Cortex of kidney (tissue), 1 donor: ENCODE measurements at places on chromosomes 16 and 17.

- no peak for DNase-seq
Measured at GRCh38 chr16:2095918-2096582, 39.6 kb downstream of the PKD1 start.

GRCh38 chr16:85383836-85384832, 229.0 kb upstream of the GSE1 start:
- DNase-seq, result no peak

- DNase-seq, result no peak
Measured at GRCh38 chr17:1617620-1618174, 10.9 kb downstream of the SLC43A2 start.

- no peak for DNase-seq
Measured at GRCh38 chr16:87548046-87548445, 54.3 kb upstream of the JPH3 start.

- DNase-seq, result no peak
Measured at GRCh38 chr17:31512796-31513195, 121.3 kb downstream of the RAB11FIP4 start.

GRCh38 chr17:77096570-77097214, 44.1 kb upstream of the SEC14L1 start:
- no peak for DNase-seq

GRCh38 chr17:76912421-76913164, 44.4 kb downstream of the MGAT5B start:
- DNase-seq, result no peak

DNA sequence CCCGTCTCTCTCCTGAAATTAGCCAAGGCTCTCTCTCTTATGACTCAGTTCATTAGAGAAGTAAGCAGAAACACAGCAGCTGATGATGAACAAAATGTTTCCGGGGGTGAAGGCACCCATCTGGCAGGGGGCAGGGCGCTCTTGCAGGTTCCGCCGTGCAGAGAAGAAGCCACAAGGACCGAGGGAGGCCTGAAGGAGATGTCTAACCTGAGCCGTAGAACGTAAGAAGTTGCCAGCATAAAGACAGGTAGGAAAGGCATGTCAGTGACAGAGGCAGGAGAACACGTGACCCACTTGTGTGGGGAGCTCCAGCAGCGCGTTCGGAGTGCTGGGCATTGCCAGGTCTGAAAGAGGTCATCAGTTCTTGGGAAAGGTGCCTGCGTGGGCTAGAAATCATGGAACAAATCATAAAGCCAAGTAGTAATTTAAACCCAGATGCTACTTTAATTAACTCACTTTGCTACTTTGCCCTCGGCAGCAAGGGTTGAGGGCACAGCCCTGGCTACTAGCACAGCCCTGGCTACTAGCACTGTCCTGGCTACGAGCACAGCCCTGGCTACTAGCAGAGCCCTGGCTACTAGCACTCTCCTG, 198.6 kb downstream of the RPTOR start:
- DNase-seq, result no peak

GRCh38 chr16:83648347-83648746, 159.4 kb upstream of the HSBP1 start:
- no peak for DNase-seq

- DNase-seq, result no peak
Measured at GRCh38 chr17:29948448-29949215, 7.2 kb downstream of the EFCAB5 start.

DNA sequence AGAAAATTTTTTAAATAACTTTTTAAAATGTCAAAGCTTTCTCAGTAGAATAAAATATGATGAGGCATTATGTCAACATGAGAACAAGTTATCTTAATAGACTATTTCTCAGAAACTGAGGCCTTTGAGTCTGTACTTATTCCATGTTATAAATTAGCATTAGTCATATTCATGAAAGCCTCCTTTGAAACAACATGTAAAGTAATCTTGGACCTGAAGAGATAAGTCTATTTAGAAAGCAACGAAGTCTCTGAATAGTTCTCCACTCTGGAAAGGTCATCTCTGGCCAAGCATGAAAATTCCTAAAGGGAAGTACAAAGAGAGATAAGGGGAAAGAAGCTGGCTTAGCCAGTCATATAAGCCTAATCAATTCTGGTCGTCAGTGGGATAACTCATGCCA, 150.8 kb downstream of the CYB561 start:
- DNase-seq, result no peak

DNA sequence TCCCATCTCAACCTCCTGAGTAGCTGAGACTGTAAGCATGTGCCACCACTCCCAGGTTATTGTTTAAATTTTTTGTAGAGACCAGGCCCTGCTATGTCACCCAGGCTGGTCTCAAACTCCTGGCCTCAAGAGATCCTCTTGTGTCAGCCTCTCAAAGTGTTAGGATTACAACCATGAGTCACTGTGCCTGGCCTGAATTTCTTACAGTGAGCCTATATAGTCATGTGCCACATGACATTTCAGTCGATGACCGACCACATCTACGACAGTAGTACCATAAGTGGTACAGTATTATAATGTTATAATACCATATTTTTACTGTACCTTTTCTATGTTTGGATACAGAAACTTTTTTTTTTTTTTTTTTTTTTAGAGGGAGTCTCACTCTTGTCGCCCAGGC, 195.3 kb downstream of the STX8 start:
- DNase-seq, result no peak

DNA sequence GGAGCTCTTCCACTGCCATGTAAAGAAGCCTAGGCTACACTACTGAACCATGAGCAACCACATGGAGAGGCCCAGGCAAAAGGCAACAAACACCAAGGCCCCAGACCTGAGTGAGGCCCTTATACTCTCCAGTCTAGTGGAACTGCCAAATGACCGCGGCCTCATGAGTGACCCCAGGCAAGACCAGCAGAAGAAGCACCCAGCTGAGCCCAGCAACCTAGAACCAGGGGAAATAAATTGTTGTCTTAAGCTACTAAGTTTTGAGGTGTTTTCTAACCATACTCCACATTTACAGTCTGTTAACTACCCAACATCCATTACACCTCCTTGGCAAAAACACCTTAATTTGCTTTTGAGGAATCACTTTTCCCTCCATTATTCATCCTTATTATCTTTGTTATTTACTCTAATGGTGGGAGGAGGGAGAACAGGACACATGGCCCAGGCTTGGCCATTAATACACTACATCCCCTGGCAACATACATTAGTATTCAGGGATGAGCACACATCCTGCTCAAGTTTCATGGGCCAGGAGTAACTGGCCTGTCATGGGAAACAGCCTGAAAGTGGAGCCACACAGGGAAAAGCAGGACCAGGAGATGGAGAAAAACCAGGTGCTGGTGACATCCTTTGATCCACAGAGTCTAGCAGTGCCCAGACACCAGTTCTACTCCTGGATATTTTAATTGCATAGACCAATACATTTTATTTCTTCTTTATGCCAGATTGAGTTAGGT, 26.2 kb downstream of the SLC39A11 start:
- no peak for DNase-seq

DNA sequence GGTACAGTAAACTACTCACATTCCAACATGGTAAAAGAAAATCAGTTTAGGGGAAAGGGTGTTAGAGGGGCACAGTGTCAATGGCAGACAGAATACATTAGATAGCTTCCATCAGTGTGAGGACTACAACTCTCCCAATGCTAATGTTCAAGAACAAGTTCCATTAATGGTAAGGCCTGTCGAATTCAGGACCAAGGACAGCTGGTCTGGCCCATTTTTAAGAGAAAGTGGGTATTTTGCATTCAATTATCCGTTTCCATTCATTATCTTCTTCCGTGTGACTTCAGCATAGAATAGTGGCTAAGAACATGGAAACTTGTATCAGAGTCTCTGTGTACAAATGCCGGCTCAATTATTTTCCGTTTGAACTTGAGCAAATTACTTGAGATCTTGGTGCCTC, 98.4 kb downstream of the XYLT1 start:
- DNase-seq, result no peak

DNA sequence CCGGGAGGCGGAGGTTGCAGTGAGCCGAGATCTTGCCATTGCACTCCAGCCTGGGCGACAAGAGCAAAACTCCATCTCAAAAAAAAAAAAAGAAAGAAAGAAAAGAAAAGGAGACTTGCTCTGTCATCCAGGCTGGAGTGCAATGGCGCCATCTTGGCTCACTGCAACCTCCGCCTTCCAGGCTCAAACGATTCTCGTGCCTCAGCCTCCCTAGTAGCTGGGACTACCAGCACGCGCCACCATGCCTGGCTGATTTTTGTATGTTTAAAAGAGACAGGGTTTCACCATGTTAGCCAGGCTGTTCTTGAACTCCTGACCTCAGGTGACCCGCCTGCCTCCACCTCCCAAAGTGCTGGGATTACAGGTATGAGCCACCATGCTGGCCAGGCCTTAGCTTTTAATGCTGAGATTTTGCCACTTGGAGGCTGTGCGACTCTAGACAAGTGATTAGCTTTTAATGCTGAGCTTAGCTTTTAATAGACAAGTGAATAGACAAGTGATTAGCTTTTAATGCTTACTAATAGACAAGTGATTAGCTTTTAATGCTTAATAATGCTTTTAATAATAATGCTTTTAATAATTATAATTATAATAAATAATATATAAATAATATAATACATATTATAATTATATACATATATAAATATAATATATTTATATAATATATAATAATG, 9.6 kb downstream of the LDAF1 start:
- DNase-seq, result no peak

DNA sequence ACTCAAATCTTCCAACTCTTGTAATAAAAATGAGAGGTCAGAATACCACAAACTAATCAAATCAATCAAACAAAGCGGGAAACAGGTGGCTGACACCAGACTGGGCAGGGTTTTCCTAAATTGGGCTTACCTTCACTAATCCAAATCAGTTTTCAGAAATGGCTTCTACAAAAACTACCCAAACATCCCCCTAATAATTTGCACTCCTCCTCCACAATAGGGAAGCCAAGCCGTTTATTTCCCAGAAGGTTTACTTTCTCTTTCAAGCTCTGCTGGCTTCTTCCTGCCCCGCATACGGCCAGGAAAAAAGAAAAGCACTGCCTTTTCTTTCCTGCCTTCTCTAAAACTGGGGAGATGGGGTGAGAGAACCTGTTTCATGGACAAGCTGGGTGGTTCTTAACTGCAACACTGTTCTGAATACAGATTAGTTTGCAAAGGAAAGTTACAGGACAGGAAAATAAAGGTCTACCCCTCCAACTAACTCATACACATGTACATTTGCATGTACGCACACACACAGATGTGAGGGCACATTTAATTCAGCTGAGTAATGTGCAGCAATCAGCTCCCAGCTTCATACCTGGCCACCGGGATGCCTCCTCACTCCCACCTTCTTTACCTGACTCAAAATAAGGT, 9.2 kb downstream of the STAT3 start:
- DNase-seq, result no peak

GRCh38 chr17:28057731-28058246, 15.3 kb downstream of the NLK start:
- DNase-seq, result no peak

DNA sequence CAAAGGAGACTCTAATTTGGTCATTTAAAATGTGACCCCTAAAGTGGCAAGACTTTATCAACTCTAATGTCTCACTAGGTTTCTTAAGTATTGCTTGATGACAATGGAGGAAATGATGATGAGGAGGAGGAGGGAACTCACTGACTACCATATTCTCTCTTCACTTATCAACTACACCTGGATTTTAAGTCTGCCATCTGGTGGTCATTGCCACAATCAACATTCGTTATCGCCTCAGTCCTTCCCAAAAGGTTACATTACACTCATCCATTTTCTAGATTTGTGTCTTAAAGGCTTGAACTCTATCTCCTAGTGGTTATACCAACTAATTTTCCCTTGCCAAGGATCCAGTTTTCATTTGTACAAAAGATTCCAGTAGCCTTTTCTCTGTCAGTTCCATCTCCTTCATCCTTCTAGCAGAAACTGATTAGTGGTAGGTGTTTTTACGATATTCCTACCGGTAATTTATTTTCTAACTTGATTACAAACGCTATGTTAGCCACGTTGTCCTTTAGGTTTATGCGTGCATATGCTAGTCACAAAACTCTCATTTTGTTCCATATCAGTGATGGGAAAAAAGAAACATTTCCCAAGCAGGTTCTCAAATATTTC, 114.6 kb upstream of the NOG start:
- no peak for DNase-seq

GRCh38 chr17:76174037-76174436, 33.0 kb upstream of the FOXJ1 start:
- no peak for DNase-seq
